ENCODE measurements at places on chromosomes 16 and 17.

DNA sequence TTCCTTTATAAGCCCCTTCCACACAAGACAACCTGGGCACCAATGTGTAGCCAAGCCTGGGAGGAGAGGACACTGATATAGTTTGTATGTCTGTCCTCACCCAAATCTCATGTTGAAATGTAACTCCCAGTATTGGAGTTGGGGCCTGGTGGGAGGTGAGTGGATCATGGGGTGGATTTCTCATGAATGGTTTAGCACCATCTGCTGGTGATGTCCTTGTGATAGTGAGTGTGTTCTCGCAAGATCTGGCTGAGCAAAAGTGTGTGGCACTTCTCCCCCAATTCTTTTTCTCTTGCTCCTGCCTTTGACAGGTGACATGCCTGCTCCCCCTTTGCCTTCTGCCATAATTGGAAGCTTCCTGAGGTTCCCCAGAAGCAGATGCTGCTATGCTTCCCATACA, 135.8 kb downstream of the USP31 start:
- DNase-seq: peak; percentile 24

DNA sequence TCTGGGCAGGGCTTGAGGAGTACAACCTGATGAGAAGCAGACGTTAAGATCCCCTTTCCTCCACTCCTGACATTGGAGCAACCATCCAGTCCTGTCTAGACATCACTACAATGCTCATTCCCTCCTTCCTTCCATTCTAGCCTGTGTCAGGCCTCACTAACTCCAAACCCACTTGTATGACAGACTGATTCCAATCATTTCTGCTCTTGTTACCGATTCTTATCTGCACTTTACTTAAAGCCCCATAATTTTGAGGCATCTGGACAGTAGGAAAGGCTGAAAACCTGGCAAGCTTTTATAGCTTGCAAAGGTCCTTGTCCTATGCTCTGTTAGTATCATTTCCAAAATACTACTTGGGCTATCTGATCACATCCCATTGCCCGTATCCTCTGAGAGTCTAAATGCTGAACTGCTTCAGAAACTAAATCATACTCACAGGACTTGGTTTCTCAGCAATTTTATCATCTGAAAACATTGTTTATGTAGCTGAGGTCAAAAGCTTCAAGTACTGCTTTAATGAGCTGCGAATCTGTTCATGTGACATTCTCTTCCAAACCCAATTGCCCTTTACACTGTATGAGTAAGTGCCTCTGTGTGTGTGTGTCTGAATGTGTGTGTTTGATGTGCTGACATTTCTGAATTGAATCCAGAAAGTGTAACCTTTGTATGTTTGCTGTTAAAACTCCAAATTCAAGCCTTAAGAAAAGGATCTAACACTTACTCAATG, 57.2 kb upstream of the CACNG3 start:
- DNase-seq: no peak

GRCh38 chr17:38752308-38753070, at the start of gene PSMB3:
Gene PSMB3, plus strand, starts transcription at chr17:38752741. Its CDS starts 86 bp downstream, at chr17:38752827.
- peak; percentile 100 for DNase-seq

- DNase-seq: peak; percentile 83
Observed at GRCh38 chr17:45410144-45411091, 22.3 kb downstream of the ARHGAP27 start.

DNA sequence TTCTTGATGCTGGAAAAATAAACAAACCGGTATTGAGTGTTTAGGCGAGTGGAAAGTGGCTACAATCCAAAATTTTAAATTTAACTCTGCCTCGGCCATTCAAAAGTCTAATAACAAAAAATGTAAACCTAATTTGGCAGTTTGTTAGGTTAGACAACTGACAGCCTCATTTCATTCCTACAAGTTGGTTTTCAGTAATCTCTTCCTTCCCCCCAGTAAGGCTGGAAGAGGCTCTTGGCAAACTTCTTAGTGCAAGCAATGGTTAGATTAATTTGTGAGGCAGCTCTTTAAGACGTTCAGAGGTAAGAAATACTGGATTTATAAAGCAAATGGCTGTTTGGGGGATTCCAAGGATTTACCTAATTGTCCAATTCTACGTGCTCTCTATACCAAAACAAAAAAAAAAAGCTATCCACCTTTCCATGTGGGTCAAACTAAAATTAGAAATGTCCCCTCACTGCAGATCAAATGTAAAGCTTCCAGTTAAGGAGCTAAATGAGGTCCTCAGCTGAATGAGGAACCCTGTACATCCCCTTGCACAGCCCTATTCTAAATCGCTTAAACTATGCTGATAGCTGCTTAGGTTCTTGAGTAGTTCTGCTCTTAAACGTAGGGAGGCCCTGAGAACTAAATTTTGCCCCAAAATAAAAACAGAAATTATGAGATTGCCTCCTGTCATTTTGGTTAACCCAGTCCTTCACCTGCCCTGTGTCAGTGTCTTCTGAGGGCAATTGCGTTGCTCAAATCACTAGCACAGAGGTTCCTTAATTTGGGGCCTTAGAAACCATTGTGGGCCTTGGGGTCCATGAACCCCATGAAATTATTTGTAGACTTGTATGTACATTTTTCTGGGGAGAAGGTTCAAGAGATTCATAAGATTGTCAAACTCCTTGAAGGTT, 2.9 kb downstream of the HEXIM1 start:
- DNase-seq: peak; percentile 51

DNA sequence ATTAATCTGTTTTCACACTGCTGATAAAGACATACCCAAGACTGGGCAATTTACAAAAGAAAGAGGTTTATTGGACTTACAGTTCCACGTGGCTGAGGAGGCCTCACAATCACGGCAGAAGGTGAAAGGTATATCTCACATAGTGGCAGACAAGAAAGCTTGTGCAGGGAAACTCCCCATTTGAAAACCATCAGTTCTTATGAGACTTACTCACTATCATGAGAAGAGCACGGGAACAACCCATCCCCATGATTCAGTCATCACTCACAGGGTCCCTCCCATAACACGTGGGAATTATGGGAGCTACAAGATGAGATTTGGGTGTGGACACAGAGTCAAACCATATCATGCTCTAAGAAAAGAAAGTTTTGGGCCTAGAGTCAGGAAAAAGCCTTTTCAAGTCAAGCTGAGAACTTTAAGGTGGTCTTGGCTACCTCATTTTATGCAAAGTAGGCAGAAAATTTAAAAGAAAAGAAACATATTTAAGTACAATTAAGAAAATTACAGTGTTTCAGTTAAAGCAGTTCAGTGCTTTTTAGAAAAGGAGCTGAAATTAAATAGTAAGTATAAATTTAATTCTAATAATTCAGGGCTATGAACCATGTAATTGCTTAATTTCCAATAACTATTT, 24.9 kb upstream of the CRYM start:
- DNase-seq: peak; percentile 54

DNA sequence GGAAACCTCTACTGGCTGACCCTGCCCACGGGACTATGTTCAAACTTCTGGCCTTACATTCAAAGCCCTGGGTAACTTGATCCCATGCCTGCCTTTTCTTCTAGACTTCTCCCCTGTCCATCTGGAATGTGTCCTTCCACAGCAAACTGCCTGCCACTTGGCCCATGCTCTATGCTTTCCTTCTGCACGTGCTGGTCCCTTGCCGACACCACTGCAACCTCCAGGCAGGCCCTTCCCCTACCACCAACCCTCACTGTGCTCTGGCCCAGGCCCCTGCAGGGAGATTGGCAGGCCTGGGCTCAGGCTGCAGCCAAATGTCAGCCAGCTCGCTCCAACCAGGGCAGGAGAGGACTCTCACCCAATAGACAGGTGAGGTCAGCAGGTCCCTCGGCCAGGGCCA, 11.0 kb downstream of the HSD11B2 start:
- DNase-seq: no peak

DNA sequence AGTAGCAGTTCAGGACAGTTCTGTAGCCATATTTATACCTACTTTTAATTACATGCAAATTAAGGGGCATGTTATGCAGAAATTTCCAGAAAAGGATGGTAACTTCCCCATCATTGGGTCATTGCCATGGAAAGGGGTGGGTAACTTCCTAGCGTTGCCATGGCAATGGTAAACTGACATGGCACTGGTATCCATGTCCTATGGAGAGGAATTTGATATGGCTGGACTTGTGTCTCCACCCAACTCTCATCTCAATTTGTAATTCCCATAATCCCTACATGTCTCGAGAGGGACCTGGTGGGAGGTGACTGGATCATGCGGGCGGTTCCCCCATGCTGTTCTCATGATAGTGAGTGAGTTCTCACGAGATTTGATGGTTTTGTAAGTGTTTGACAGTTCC, 35.6 kb upstream of the CACNG4 start:
- no peak for DNase-seq

- no peak for DNase-seq
Observed at GRCh38 chr16:22888791-22889190, 74.8 kb downstream of the HS3ST2 start.

- no peak for DNase-seq
Observed at GRCh38 chr17:9427465-9428315, 147.9 kb downstream of the STX8 start.

DNA sequence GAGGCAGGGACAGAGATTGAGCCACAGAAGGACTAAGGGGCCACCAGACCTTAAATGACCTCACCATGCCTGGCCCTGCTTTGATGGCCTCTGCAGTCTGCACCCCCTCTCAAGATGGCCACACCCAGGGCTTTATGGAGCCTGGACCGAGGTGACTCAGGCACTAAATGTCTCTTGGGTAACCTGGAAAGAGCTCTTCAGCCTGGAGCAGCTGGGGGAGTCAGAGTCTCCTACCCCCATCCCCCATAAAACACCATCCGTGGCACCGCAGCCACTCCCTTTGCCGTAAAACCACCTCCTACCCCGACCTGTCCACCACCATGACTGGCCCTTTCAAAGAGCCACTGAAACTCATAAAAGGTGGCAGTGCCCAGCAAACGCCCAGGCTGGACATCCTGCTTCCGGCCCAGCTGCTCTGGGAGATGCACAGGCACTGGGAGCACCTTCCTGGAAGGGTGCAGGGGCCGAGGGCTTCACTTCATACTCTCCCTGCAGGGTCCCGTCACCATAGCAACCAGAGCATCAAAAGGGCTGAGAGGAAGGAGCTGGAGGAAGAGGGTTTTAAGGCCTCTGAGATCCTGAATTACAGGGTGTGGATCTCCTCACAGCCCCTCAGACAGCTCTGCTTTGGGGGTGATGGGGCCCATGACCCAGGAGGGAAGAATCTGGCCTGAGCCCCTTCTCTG, 22.3 kb downstream of the FOXN1 start:
- no peak for DNase-seq

DNA sequence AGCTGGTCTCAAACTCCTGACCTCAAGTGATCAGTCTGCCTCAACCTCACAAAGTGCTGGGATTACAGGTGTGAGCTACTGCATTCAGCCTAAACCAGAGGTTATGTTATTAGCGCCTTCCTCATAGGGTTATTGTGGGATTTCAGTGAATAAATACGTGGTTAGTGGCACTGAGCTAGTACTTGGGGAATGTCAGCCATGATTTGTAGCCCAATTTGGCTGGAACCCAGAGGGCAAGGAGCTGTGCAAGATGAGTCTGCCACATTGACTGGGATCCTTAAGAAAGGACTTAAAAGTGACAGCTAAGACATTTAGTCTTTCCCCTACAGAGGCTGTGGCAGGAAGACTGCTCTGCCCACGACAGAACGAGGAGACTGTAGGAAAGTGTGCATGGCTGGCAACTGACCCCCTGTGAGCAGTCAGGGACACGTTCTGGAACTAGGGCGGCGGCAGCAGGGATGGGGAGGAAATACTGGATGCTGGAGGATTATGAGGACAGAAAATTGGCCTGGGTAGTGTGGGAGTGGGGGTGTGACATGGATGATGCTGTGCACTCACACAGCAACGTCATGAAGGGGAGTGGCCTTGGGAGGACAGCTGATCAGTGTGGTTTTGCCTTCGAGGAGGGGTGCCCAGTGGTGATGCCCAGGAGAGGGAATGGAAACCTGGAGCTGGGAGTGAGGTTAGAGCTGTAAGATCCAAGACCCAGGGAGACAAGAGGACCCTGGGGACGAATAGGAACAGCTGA, 14.6 kb downstream of the ATP5PD start:
- peak; percentile 86 for DNase-seq

GRCh38 chr16:24729951-24730815, 732 bp downstream of the TNRC6A start:
- DNase-seq: peak; percentile 39

GRCh38 chr17:35082073-35082657, 18.7 kb upstream of the RFFL start:
- DNase-seq: no peak

- DNase-seq: no peak
Observed at GRCh38 chr16:10368969-10369551, 16.8 kb upstream of the ATF7IP2 start.

- no peak for DNase-seq
Observed at GRCh38 chr17:27376637-27377547, 79.4 kb upstream of the KSR1 start.

DNA sequence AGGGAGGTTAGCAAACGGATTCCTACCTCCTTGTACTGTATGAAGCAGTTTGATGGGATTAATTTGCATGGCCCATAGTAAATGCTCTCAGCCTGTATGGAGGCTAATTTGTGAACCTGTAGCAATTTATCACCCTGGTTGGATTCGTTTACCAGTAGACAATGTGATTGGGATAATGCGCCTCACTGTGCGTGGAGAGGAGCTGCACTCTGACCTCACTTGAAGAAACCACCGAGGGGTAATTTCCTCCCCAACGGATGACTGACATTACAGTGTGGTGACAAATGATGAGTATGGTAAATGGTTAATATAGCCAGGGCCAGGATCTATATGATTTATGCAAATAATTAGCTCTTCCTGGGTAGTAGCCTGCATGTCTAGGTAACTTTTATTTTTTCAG, 479.1 kb upstream of the RBFOX1 start:
- DNase-seq: no peak

- DNase-seq: peak; percentile 61
Observed at GRCh38 chr17:58377093-58377601, 25.1 kb upstream of the SUPT4H1 start.

- peak; percentile 43 for DNase-seq
Observed at GRCh38 chr16:54266363-54266955, 20.1 kb downstream of the IRX3 start.

- DNase-seq: no peak
Observed at GRCh38 chr16:79165506-79165905, 435.0 kb downstream of the MAF start.

Data from suppressor macrophage (primary cell).